ENCODE measurements at places on chromosomes 5 and 9.
A peak's percentile ranks its signal among the peaks of the same experiment; 100 is the strongest.

- peak; percentile 0 for DNase-seq
Measured at GRCh38 chr9:1869843-1870242, 145.3 kb upstream of the SMARCA2 start.

GRCh38 chr9:77851882-77852595, 179.6 kb downstream of the GNAQ start:
- DNase-seq, result no peak

DNA sequence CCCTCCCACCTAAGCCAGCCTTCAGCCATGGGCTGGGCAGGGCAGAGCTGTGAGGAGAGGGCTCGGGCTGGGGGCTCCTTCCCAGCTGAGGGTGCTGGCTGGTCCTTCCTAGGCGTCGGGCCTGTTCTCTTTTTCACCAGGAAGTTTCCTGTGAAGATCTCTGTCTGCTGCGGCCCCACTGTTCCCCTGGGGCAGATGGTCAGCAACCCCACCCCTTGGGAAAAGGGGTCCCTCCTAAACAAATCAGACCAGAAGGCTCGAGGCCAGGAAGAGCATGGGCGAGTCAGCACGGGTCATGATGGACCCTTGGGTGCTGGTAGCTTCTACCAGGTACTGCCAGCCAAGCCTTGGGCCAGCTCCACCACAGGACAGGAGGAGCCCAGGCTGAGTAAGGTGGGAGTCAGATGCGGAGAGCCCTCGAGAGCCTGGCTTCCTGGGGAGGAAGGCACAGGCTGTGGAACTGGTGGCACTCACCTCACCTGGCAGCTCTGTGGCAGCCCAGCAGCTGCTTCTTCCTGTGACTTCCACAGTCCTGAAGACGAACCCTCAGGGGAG, 3.5 kb downstream of the CACNA1B start:
- DNase-seq, result no peak

DNA sequence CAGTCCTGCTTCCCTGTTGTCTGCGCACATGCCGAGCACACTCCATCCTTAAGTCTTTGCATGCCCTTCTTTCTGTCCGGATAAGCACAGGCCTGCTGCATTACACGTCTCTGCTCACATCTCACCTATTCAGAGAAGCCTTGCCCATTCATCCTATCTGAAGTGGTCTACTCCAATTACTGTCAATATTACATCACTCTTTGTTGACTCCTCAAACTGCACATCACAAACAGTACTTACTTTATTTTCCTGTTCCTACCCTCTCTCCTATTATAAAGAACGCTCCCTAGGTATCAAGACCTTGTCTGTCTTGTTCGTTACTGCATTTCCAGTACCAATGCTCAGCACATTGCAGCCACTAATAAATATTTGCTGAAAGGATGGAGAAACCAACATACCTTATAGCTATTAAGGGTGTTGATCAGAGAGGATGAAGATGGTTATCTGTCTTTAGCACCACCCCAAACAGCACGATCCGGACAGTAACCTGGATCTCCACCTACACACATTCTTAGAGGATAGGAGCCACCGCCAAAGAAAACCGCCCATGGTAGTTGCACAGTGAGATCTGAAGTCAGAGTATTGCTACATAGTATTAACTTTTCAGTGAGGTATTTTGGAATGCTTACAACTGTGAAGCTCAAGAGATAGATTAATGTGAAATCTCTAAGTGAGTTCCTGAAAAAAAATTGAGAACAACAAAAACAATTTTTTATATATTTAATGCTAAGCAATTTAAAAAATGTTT, 1.6 kb upstream of the PRRC1 start:
- no peak for DNase-seq
